MCF 10A (cell line): ENCODE measurements at places on chromosomes 3 and 15. TPM values are rescaled to one million over a fixed set of nuclear protein-coding genes. Genes with fewer than 3 reads are reported as not detected.
A peak's percentile ranks its signal among the peaks of the same experiment; 100 is the strongest.

GRCh38 chr3:99648516-99648915 is 10.1 kb downstream of the COL8A1 start:
- peaks cover 29% of the 10 kb centered on the region for H3K36me3 ChIP-seq
- H3K4me3 ChIP-seq = peak overlapping the region; percentile 59
- no peaks in the 10 kb centered on the region for H3K27me3 ChIP-seq

TEX9 gene
- 6.3 and 6.8 TPM in 2 replicates for total RNA-seq

- no peaks in the 10 kb centered on the region for H3K36me3 ChIP-seq
- no peak for DNase-seq
- H3K4me3 ChIP-seq = no peak overlapping the region
- no peak overlapping the region for H3K27ac ChIP-seq
- no peaks in the 10 kb centered on the region for H3K4me1 ChIP-seq
Observed at GRCh38 chr15:88264622-88265021, 8.1 kb upstream of the NTRK3 start.

MCTP2 gene
- total RNA-seq = 20.5 and 25.7 TPM in 2 replicates

SLC22A14 gene
- 0.44 and 0.64 TPM in 2 replicates for total RNA-seq

GRCh38 chr15:57358571-57358970 is 17.7 kb upstream of the CGNL1 start:
- no peaks in the 10 kb centered on the region for H3K4me1 ChIP-seq
- no peaks in the 10 kb centered on the region for H3K36me3 ChIP-seq
- no peak overlapping the region for H3K27ac ChIP-seq
- no peak overlapping the region for H3K4me3 ChIP-seq
- H3K27me3 ChIP-seq = no peaks in the 10 kb centered on the region

ARPIN gene
- 7.1 and 9.9 TPM in 2 replicates for total RNA-seq

TMEM44 gene
- total RNA-seq = 8.3 and 13.2 TPM in 2 replicates

NEK10 gene
- total RNA-seq = 0.44 and 1.1 TPM in 2 replicates

GRCh38 chr15:29774900-29775299 is 47.4 kb downstream of the TJP1 start:
- peak overlapping the region; percentile 81 for H3K27ac ChIP-seq
- peak; percentile 88 for DNase-seq

ACP3 gene
- not detected in 2 replicates for total RNA-seq

DNA sequence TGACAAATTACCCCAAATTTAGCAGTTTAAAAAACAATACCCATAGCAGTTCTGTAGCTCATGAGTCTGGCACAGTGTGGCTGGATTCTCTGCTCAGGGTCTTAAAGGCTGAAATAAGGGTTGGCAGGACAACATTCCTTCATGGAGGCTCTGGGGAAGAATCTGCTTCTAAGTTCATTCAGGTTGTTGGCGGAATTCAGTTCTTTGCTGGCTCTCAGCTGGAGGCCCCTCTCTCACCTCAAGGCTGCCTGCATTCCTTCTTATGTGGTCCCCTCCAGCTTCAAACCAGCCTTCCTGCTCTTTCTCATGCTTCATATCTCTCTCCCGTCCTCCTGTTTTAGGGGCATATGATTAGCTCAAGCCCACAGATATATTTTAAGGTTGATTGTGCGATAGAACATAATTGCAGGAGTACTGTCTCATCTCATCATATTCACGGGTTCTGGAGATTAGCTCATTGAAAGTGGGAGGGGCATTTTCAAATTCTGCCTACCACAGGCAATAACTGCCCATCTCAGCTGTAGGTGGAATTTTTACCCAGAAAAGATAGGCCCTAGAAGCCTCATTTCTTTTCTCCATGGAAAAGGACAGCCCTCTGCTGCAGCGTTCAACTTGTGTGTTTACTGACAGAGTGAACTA is 5.6 kb upstream of the ZBTB47 start:
- peaks cover 16% of the 10 kb centered on the region for H3K36me3 ChIP-seq
- no peak for DNase-seq
- H3K27ac ChIP-seq = peak overlapping the region; percentile 6
- no peaks in the 10 kb centered on the region for H3K27me3 ChIP-seq

RPUSD3 gene
- total RNA-seq = 40.3 and 40.7 TPM in 2 replicates

SPSB4 gene
- not detected in 2 replicates for total RNA-seq

GRCh38 chr3:48930590-48930989 is 11.9 kb downstream of the ARIH2 start:
- H3K4me3 ChIP-seq = no peak overlapping the region
- peaks cover 39% of the 10 kb centered on the region for H3K4me1 ChIP-seq
- H3K27ac ChIP-seq = no peak overlapping the region
- H3K27me3 ChIP-seq = no peaks in the 10 kb centered on the region

SCAP gene
- total RNA-seq = 84.3 and 87.8 TPM in 2 replicates

DNA sequence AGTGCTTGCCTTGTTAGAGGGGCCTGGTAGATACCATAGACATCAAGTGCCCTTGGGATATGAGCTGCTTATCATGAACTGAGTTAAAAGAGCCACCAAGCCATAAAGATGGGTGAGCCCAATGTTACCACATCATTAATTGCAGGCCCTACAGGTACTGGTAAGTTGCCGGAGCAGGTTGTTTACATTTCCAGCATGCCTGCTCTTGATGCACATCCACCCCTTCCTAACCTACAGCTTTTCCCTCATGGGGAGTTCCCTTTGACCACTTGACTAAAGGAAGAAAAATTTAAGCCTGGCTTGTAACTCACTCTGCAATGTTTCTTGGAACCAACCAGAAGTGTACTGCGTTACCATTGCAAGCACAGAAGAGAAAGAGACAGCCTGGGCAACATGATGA is 24.7 kb upstream of the ULK4 start:
- H3K4me3 ChIP-seq = no peak overlapping the region
- H3K36me3 ChIP-seq = no peaks in the 10 kb centered on the region
- H3K27ac ChIP-seq = no peak overlapping the region
- no peaks in the 10 kb centered on the region for H3K4me1 ChIP-seq

DNA sequence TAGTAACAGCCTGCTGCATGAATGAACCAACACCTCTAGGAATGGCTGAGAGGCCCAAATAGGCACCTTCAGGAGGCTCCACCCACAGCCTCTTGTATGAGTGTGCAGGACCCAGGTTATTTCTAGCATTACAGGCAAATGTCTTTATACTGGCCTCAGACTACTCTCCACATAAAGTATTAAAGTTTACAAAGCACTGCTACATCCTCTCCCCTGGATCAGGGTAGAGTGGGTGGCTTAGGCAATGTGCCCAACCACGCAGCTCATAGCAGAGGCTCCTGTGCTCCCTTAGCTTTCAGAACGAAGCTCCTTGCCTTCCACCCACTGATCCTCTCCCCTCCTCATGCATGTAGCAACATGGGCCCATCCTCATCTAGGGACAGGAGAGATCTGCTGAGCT is 16.3 kb downstream of the TMEM43 start:
- no peak overlapping the region for H3K27ac ChIP-seq
- no peak for DNase-seq
- H3K4me3 ChIP-seq = no peak overlapping the region
- H3K27me3 ChIP-seq = no peaks in the 10 kb centered on the region
